NCI-H1105 treated with DMSO at 0.1 percent for 48 hours (cell line): ENCODE measurements at places on chromosomes 5 and 9.

DNA sequence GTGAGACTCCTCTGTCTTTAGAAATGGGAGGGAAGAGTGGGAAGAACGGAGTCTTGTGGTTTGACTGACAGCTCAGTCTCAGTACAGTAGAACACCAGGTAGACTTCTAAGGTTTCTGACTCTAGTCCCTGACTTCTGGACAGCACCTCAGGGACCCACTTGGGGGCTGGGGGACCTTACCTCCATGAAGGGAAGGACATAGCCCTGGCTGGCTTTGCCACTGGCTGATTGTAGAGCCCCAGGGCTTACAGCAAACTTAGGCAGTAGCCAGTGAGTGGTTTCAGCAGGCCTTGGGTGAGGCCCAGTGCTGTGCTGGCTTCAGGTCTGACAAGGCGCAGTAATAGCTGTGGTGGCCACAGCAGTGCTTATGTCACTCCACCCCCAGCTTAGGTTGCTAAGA lies 290.0 kb upstream of the PRR16 start:
- DNase-seq = no peak

GRCh38 chr5:134088994-134089560 lies 25.4 kb upstream of the TCF7 start:
- no peak for DNase-seq

DNA sequence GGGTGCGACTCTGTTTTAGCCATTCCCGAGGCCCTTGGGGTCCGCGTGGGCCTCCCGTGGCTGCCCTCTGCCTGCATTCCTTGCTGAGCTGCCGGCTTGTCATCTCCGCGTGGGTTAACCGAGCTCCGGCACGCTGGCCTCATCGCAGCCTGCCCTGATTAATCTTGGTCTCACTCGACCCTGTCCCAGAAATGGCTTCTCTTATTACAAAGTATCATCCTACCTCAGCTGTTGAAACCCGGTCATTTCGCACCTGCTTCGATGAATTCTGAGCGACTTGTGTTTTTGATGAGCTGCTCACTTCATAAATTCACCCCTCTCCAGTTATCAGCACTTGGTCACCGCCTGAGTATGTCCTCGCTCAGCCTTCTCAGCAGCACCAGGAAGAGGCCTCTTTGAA lies 123.5 kb upstream of the EGFLAM start:
- DNase-seq = no peak

- DNase-seq = no peak
These were observed 104.7 kb upstream of the GABRP start for GRCh38 chr5:170678811-170679210.

DNA sequence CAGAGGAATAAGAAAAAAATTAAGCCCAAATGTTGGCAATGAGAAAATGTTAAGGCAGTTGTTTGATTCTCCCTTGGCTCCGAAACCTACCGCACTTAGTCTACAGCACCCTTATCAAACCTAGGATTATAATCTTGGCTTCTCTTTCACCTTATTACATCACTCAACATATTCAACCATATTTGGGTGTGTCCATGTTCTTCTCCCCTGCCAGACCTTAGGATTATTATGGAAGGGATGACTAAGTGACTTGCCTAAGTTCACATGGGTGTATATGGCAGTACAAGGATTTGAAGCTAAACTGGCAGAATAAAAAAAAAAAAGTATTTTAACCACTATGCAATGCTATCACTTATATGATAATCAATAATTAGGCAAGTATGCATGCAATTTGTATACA lies 76.4 kb downstream of the PLK2 start:
- DNase-seq = no peak

DNA sequence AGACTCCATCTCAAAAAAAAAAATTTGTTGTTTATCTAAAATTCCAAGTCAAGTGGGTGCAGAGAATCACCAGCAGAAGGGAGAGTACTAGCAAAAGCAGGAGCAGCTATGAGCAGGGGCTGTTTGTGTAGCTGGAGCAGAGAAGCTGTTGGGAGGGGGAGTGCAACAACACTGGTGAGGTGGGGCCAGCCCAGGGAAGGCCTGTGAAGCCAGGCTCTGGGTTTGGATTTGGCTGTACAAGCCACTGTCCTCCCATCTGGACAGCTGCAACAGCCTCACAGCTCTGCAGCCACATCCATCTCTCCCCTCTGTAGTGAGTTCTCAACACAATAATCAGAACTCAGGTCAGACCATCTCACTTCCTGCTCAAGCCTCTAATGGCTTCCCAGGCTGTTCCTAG lies 59.4 kb downstream of the TMOD1 start:
- no peak for DNase-seq

GRCh38 chr5:128380337-128380736 lies 157.7 kb downstream of the FBN2 start:
- DNase-seq = no peak

DNA sequence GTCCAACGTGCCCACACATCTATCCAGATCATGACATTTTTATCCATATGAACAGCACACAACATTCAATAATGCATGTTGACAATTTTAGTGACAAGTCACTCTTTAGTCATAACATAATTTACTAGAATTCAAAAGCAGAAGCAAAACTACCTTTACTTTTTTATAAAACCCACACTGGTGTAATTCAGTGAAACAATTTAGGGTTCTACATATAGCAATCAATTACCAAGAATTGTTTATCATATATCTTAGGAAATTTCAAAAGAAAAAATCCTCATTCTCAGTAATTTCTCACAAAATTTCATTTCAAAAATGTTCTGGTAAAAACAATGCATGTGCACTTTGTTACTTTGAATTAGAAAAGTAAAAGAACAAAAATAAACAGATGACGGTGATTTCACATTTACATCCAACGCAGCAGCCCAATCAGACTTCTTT lies 12.6 kb downstream of the AUH start:
- DNase-seq = no peak

GRCh38 chr5:111935009-111935408 lies 178.0 kb upstream of the NREP start:
- DNase-seq = no peak

- no peak for DNase-seq
These were observed 59.4 kb upstream of the DNAH5 start for GRCh38 chr5:14003936-14004335.

DNA sequence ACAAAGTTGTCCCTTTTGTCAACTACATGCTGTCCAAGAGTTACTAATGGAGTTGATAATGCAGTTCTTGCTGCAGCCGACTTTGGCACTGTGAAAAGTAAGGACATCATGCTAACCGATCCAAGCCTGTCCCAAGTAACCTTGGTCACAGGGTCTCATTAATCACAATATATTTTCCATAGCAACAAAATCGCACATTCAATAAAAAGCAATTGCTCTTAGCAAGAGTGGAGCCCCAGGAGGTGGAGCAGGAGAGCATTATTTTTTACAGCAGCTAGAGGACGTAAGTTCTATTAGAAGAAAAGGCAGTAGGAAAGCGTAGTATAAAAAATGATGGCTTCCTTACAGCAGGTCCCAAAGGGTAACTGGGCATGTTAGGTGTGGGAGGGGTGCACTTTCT lies 570.3 kb downstream of the EBF1 start:
- no peak for DNase-seq

- DNase-seq = no peak
These were observed 67.1 kb upstream of the HSPB3 start for GRCh38 chr5:54388409-54388808.

DNA sequence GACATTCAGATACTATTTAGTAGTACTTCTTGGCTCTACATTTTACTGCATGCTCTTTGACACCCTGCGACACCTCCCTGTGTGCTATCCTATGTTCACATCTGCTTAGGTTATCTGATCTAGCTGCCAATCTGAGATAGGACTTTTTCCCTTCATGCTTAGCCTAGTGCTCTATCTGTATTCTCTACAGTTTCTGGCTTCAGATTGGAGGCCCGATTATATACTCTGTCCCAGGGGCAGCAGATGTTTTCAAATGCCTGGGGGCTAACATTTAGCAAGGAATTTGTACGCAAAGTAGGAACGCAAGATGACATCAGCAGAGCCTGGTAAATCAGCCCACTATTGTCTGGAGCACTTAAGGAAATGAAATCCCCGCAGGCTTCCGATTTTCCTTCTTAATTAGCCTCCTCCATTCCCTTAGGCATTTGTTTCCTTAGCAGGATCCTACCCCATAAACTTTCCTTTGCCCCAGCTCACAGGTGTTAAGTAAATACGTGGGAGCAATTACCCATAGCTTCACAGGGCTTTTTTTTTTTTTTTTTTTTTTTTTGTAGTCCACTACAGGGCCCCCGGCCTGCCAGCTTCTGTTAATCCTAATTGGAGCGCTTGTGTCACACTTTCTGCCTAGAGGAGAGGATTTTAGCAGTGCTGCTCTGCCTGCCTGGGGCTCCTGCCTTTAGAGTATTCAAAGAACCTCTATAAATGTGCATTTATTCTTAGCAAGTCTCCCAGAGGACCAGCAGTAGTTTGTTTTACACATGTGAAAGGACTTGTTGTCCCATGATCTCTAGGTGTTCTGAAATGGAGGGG lies 61.1 kb upstream of the LPAR1 start:
- DNase-seq = no peak

- DNase-seq = no peak
These were observed 743.5 kb downstream of the DNAH5 start for GRCh38 chr5:13201022-13201421.

- no peak for DNase-seq
These were observed 36.1 kb upstream of the RUSC2 start for GRCh38 chr9:35453786-35454185.

GRCh38 chr5:178404987-178405386 lies 172.4 kb upstream of the PHYKPL start:
- DNase-seq = no peak

- no peak for DNase-seq
These were observed 76.1 kb downstream of the KIF4B start for GRCh38 chr5:155089643-155090042.

- DNase-seq = no peak
These were observed 61.1 kb downstream of the OXCT1 start for GRCh38 chr5:41809128-41809527.
